Adrenal gland (tissue), 19 donors: ENCODE measurements at places on chromosomes 6 and 20. TPM values are rescaled to one million over a fixed set of nuclear protein-coding genes. Genes with fewer than 3 reads are reported as not detected.

Gene UST
- total RNA-seq: 21.0 TPM

DNA sequence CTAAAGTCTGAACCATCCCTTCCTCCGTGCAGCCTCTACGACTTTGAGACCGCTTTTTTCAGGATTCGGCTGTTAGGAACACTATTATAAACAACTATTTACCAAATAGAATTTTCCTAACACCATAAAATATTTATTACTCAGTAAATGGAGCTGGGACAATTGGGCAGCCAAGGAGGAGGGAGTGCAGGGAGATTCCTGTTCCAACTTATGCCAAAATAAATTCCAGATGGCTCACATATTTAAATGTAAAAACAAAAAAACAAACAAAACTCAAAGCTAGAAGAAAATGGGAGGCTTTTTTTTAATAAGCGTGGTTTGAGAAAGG is 48.1 kb downstream of the TCP11 start:
- no peak overlapping the region for H3K4me3 ChIP-seq
- peaks cover 19% of the 10 kb centered on the region for H3K4me1 ChIP-seq
- no peak for DNase-seq
- H3K36me3 ChIP-seq: no peaks in the 10 kb centered on the region

Gene OSTM1
- total RNA-seq: 58.9 TPM

DNA sequence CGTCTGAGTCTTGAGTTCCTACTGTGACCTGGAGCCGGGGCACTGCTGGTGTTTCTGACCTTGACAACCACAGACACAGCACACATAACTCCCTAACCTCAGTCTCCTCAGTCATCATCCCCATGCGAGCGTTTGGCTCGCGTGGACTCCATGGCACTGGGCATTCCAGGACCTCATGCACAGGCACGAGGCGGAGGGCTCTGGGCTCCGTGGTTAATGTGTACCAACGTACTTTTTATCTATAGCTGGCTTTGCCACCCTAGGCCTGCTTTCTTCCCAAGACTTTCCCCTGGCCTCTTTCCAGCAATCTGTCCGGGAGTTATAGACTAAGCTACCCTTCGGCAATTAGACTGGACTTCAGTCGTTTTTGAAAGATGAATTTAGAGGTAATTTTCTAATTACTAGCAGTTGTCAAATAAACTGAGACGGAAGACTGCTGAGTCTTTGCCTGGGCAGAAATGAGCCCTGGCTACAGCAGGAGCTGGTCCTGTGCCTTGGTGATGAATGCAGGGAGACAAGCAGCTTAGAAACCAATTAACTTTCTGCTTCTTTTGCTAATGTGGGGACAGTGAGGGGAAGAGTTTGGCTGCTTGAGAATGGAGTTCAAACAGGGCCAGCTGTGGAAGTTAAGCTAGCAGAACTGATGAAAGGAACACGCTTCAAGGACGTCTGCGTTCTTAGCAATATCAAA is 16.1 kb upstream of the CTCFL start:
- no peak overlapping the region for H3K4me3 ChIP-seq
- no peak for DNase-seq
- no peaks in the 10 kb centered on the region for H3K36me3 ChIP-seq
- no peak overlapping the region for H3K27ac ChIP-seq
- H3K4me1 ChIP-seq: no peaks in the 10 kb centered on the region
- no peaks in the 10 kb centered on the region for H3K27me3 ChIP-seq

DNA sequence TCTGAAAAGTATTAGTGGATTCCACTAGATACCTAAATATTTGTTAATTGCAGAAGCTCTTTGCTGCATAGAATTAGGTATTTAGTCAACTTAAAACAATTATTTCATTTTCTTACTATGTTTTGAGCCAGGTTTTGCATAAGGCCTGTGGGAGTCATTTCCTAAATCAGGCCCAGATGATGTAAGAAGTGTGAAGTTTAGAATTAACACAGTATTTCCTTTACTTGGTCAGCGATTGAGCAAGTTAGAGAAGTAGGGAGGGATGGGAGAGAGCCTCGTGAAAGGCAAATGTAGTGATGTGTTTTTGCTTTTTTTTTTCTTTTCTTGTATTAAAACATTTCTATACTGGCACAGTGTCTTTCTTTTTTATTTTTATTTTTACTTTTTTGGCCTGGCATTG is 711.1 kb downstream of the HDGFL1 start:
- H3K36me3 ChIP-seq: no peaks in the 10 kb centered on the region
- H3K27me3 ChIP-seq: no peaks in the 10 kb centered on the region
- DNase-seq: no peak
- no peak overlapping the region for H3K4me3 ChIP-seq

- no peak for DNase-seq
- no peaks in the 10 kb centered on the region for H3K4me1 ChIP-seq
- H3K27ac ChIP-seq: no peak overlapping the region
Observed at GRCh38 chr20:54231036-54231435, 23.1 kb downstream of the PFDN4 start.

Gene ZBTB46
- 17.0 TPM for total RNA-seq

- H3K27ac ChIP-seq: no peak overlapping the region
- no peak for DNase-seq
- no peaks in the 10 kb centered on the region for H3K36me3 ChIP-seq
Observed at GRCh38 chr6:111445861-111446267, 37.2 kb downstream of the REV3L start.

DNA sequence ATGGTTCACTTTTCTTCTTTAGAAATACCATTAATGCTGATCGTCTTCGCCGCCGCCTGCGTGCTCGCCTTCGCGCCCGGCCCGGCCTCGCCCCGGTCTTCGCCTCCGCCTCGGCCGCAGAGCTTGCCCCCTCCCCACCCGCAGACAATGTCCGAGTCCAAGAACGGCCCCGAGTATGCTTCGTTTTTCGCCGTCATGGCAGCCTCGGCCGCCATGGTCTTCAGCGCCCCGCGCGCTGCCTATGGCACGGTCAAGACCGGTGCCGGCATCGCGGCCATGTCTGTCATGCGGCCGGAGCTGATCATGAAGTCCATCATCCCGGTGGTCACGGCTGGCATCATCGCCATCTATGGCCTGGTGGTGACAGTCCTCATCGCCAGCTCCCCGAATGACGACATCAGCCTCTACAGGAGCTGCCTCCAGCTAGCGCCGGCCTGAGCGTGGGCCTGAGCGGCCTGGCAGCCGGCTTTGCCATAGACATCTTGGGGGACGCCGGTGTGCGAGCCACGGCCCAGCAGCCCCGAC is 4.8 kb upstream of the PRPH2 start:
- H3K27ac ChIP-seq: peak overlapping the region; percentile 76
- no peak overlapping the region for H3K4me3 ChIP-seq
- no peaks in the 10 kb centered on the region for H3K36me3 ChIP-seq
- peaks cover 7% of the 10 kb centered on the region for H3K4me1 ChIP-seq

DNA sequence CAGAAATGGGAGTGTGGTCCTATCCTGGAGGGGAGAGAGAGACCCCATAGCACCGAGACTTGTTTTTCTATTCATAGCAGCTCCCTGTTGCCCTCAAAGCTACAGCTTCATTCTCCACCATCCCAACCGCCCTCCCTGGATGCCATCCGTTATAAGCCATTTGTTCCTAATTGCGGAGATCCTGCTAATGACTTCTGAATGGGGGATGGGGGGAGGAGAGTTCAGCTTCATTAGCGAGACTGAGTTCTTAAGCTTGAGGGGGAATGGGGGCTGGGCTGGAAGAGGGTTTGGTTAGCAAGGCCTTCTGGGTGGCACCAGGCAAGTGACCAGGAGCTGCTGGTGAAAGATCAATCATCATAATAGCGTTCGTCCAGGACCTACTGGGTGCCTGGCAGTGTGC is 27.1 kb downstream of the FOXP4 start:
- H3K27me3 ChIP-seq: no peaks in the 10 kb centered on the region
- peaks cover 21% of the 10 kb centered on the region for H3K4me1 ChIP-seq
- DNase-seq: no peak
- no peak overlapping the region for H3K27ac ChIP-seq

Gene LST1
- total RNA-seq: 13.9 TPM

- DNase-seq: peak; percentile 8
- no peaks in the 10 kb centered on the region for H3K36me3 ChIP-seq
- H3K4me1 ChIP-seq: no peaks in the 10 kb centered on the region
- peak overlapping the region; percentile 10 for H3K27ac ChIP-seq
- H3K4me3 ChIP-seq: no peak overlapping the region
Observed at GRCh38 chr20:62739581-62740285, 31.1 kb downstream of the NTSR1 start.

Gene IL17A
- not detected for total RNA-seq

GRCh38 chr6:69937402-69938136 is 71.2 kb downstream of the COL19A1 start:
- DNase-seq: no peak
- no peaks in the 10 kb centered on the region for H3K4me1 ChIP-seq
- H3K36me3 ChIP-seq: no peaks in the 10 kb centered on the region
- H3K4me3 ChIP-seq: no peak overlapping the region
- no peak overlapping the region for H3K27ac ChIP-seq

- no peaks in the 10 kb centered on the region for H3K36me3 ChIP-seq
- H3K4me3 ChIP-seq: no peak overlapping the region
- H3K27me3 ChIP-seq: no peaks in the 10 kb centered on the region
- no peak overlapping the region for H3K27ac ChIP-seq
Observed at GRCh38 chr6:52310932-52311331, 26.4 kb upstream of the MCM3 start.

DNA sequence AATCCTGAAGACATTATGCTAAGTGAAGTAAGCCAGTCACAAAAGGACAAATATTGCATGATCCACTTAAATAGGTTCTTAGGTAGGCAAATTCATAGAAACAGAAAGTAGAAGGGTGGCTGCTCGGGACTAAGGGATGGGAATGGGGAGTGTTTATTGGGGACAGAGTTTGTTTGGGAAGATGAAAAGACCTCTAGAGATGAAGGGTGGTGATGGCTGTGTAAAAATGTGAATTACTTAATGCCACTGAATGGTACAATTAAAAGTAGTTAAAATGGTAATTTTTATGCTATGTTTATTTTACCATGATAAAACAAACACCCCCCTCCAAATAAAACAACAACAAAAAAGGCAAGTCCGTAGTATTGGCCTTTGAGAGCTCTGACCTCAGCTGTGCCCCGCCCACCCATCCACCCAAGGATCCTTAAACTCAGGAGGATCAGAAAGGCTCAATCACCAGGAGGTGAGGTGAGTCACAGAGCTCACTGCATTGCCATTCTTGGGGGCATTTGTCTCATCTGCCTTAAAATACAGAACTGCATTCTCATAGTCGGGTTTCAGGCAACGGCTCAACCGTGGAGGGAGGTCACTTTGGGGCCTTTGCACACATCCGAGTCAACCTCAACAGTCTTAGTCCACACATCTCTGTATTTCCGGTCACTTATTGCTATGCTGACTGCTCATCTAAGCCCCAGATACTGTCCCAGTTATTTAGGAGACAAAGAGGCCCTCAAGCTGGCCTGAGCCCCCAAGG is 96.7 kb downstream of the SLC22A23 start:
- no peaks in the 10 kb centered on the region for H3K36me3 ChIP-seq
- no peaks in the 10 kb centered on the region for H3K27me3 ChIP-seq
- no peak for DNase-seq
- no peak overlapping the region for H3K27ac ChIP-seq

DNA sequence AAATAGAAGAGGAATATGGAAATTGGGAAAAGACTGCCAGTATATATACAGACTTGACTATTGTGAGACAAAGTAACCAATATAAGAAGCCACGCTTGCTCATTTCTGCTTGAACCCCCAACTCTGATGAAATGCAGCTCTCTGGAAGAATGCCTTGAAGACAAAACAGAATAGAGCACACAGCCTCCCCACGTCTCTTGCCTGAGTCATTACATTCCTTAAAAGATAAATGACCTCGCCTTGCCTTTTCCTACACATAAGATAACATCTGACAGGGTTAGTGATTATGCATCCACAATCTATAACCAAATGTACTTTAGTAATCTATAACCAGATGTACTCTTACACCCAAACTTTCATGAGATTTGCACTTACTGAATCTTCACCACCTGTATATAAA is 141.1 kb upstream of the EEF1E1 start:
- H3K36me3 ChIP-seq: no peaks in the 10 kb centered on the region
- H3K27me3 ChIP-seq: no peaks in the 10 kb centered on the region
- no peaks in the 10 kb centered on the region for H3K4me1 ChIP-seq
- H3K27ac ChIP-seq: no peak overlapping the region
- DNase-seq: no peak

GRCh38 chr6:168480481-168480880 is 39.5 kb downstream of the SMOC2 start:
- H3K4me3 ChIP-seq: no peak overlapping the region
- no peaks in the 10 kb centered on the region for H3K4me1 ChIP-seq
- H3K27ac ChIP-seq: no peak overlapping the region

Gene PROKR2
- not detected for total RNA-seq

GRCh38 chr20:15378151-15378550 is 1040.7 kb upstream of the FLRT3 start:
- no peaks in the 10 kb centered on the region for H3K4me1 ChIP-seq
- no peak overlapping the region for H3K27ac ChIP-seq
- H3K4me3 ChIP-seq: no peak overlapping the region
- no peaks in the 10 kb centered on the region for H3K27me3 ChIP-seq

- no peak for DNase-seq
- H3K27ac ChIP-seq: no peak overlapping the region
- no peaks in the 10 kb centered on the region for H3K36me3 ChIP-seq
- no peaks in the 10 kb centered on the region for H3K4me1 ChIP-seq
Observed at GRCh38 chr20:4261333-4262284, 246.3 kb upstream of the RNF24 start.

DNA sequence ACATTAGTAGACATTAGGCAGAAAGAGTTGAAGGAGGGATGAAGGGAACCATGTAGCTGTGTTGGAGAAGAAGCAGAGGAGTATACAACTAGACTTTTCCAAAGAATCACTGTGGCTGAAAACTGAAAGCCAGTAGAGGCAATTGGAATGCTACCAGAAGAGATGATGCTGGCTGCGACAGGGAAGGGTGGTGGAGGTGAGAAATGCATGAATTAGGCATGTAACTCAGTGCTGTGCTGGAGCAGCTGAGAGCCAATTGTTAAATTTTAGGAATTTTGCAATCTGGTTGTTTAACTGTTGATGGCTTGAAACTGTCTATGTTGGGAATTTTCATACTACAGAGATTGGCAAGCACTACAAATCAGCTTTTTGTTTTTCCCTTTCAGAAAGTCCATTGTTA is 35.8 kb upstream of the SIRPG start:
- H3K4me1 ChIP-seq: no peaks in the 10 kb centered on the region
- no peaks in the 10 kb centered on the region for H3K36me3 ChIP-seq
- no peak overlapping the region for H3K27ac ChIP-seq
- H3K4me3 ChIP-seq: no peak overlapping the region

Gene TFEB
- 13.3 TPM for total RNA-seq

Gene TUBB1
- not detected for total RNA-seq

- H3K4me3 ChIP-seq: no peak overlapping the region
- no peak overlapping the region for H3K27ac ChIP-seq
- no peaks in the 10 kb centered on the region for H3K4me1 ChIP-seq
- DNase-seq: no peak
Observed at GRCh38 chr20:63175038-63175895, 40.7 kb downstream of the YTHDF1 start.

- DNase-seq: no peak
- no peak overlapping the region for H3K4me3 ChIP-seq
- H3K27ac ChIP-seq: no peak overlapping the region
Observed at GRCh38 chr6:86825436-86825835, 111.9 kb upstream of the HTR1E start.

Gene OARD1
- total RNA-seq: 21.6 TPM

Gene SPATS1
- not detected for total RNA-seq

- no peaks in the 10 kb centered on the region for H3K4me1 ChIP-seq
- H3K27me3 ChIP-seq: no peaks in the 10 kb centered on the region
- H3K4me3 ChIP-seq: no peak overlapping the region
- H3K36me3 ChIP-seq: no peaks in the 10 kb centered on the region
- no peak for DNase-seq
- no peak overlapping the region for H3K27ac ChIP-seq
Observed at GRCh38 chr6:73104921-73105320, 120.4 kb downstream of the KHDC1L start.

GRCh38 chr20:14634665-14635064 is 297.3 kb upstream of the FLRT3 start:
- no peak overlapping the region for H3K4me3 ChIP-seq
- no peaks in the 10 kb centered on the region for H3K36me3 ChIP-seq
- H3K4me1 ChIP-seq: no peaks in the 10 kb centered on the region
- no peaks in the 10 kb centered on the region for H3K27me3 ChIP-seq
- no peak for DNase-seq

Gene ZNF133
- 14.5 TPM for total RNA-seq
